ENCODE measurements at places on chromosomes 16 and 17.
A peak's percentile ranks its signal among the peaks of the same experiment; 100 is the strongest.

GRCh38 chr17:65270499-65271253, 133.5 kb downstream of the RGS9 start:
- DNase-seq: no peak

- DNase-seq: no peak
Measured at GRCh38 chr17:58560511-58560910, 46.1 kb upstream of the MTMR4 start.

- DNase-seq: no peak
Measured at GRCh38 chr16:61007694-61008093, 1028.5 kb downstream of the CDH8 start.

GRCh38 chr17:8125154-8125946, 1.4 kb upstream of the HES7 start:
- peak; percentile 72 for DNase-seq

DNA sequence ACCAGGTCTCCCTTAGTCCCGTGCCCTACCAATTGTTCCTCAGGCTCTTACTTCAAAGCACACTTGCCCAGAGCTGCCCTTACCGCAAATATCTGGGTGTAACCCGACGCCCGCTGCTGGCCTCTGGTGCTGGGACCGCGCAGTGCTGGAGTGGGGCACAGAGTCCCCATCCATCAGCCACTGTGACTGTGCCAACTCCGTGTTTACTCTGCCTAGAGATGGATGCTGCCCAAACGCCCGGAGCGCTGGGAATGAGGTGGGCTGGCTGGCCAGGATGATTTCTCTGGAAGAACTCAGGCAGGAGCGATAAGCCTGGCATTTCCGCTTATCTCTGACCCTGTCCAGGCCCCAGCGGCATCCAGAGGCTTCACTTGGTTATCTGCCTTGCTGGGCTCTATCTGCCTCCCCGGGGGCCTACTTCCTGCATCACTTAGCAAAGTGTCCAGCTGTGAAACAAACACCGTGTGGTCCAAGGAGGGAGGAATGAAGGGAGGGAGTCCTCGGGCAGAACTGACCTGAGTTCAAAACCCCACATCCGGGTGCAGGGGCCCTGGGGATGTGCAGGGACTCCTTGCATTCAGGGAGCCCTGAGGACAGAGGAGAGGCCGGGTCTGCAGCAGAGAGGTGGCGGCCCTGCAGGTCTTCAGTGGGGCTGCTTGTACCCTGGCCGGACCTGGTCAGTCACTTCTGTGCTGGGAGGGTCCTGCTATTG, 9.4 kb upstream of the MYLK3 start:
- DNase-seq: no peak

DNA sequence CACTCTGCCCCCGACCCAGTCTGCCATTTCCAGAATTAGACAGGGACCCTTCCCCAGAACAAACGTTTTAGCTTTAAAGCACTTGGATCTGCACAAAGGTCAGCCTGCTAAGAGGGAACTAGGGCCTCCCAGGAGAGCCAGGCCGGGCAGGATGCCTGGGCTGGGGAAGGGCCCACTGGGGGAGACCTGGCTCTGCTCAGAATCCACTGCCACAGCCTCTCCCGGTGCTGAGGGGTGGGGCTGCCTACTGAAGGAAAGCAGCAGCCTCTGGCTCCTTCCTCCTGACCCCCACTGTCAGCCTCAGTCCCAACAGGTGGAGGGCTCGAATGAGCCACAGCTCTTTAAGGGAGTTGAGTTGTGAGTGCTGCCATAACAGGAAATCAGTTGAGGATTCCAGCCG, 1.7 kb downstream of the YBX2 start:
- no peak for DNase-seq

DNA sequence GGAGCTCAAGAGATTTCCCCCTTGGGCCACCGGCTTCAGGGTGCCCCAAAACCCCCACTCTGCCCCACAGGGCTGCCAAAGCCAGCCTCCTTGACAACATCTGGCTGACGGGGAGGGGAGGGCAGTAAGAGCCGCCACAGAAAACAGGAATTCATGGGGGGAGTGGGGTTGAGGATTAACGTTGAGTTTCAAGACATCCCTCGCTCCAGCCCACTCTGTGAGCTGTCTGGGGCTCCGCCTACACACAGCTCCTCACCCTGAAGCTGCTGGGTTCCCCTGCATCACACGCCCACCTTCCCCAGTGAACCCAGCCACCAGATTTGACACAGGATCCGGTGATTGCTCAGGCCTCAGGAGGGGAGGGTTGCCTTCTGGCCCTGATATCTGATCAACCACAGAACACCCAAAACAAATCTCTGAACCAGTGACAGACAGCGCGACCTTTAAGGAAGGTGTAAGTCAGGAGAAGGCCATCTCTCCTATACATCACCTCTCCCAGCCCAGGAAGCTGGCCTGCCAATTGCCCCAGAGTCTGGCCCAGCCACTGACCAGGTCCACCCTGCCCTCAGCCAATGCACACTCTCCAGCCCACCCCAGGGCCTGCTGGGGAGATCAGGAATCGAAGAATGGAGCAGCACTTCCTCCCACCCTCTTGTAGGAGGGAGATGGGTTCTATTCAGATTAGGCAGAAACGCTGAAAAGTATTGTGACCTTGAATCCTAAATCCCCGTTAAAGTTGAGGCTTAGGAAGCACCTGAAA, 132.1 kb downstream of the CLEC16A start:
- no peak for DNase-seq

DNA sequence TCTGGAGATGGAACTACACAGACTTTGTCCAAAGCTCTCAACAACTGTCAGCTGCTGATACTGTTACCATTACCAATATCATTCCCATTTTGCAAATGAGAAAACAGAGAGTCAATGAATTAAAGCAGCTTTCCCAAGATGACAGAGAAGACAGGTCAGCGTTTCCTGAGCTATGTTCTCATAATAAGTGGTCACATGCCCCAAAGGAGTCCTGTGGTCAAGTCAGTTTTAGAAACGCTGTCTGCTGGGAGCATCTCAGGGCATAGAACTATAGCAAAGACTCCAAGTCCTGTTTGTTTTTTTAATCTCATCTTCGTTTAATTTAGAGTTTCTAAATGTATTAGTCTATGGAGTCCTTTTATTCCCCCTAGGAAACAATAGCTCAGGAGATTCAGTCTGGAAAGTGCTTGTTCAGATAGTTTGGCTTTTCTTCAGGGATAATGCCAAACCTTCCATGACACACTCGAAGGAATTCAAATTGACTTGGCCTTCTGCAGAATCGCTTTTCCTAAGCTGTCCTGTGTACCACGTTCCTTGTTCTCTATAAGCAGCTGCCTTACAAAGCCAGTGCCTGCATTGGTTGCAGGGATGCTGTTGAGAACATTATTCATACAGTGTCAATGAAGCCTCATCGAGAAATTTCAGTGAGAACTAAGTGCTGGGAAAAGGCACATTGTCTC, 12.1 kb downstream of the CCDC42 start:
- DNase-seq: peak; percentile 44

DNA sequence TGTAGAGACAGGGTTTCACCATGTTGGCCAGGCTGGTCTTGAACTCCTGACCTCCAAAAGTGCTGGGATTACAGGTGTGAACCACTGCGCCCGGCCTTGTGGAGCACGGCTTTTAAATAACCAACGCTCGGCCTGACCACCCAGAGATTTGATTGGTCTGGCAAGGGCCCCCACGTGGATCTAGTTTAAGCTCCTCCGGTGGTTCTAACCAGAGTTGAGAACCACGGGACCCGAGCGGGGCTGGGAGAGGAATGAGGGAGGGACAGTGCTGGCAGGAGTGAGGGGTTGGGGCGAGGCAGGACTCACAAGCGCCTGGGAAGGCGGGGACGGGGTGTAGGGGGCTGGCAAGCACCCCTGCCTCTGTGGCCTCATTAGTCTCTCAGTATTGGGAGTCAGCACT, 3.0 kb downstream of the NLRC3 start:
- DNase-seq: no peak

DNA sequence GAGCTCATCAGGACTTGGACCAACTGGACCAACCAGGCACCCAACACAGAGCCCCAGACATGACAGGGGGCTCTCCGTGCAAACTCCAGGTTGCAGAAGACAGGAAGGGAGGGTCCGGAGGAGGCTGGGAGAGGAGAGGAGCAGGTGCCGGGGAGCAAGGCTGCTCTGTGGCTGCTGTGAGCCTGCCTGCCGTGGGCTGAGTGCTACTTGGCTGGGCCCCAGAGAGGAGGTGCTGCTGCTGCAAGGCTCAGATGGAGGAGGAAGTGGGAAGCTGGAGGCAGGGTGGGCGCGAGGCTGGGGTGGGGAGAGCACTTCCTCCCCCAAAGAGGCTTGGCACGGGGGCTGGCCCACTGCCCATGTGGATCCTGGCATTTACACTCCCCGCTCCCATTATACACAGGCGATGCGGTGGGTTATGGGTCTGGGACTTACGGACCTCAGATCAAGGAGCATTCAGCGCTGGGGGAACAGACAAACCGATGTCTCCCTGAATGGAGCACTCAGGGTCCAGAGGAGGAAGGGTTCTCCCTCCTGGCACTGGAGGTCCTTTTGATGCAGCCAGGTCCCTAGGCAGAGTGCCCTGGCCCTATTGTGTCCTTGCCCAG, 15.9 kb downstream of the EPOP start:
- DNase-seq: no peak

GRCh38 chr17:2179615-2180295, 123.8 kb downstream of the SMG6 start:
- DNase-seq: peak; percentile 81

DNA sequence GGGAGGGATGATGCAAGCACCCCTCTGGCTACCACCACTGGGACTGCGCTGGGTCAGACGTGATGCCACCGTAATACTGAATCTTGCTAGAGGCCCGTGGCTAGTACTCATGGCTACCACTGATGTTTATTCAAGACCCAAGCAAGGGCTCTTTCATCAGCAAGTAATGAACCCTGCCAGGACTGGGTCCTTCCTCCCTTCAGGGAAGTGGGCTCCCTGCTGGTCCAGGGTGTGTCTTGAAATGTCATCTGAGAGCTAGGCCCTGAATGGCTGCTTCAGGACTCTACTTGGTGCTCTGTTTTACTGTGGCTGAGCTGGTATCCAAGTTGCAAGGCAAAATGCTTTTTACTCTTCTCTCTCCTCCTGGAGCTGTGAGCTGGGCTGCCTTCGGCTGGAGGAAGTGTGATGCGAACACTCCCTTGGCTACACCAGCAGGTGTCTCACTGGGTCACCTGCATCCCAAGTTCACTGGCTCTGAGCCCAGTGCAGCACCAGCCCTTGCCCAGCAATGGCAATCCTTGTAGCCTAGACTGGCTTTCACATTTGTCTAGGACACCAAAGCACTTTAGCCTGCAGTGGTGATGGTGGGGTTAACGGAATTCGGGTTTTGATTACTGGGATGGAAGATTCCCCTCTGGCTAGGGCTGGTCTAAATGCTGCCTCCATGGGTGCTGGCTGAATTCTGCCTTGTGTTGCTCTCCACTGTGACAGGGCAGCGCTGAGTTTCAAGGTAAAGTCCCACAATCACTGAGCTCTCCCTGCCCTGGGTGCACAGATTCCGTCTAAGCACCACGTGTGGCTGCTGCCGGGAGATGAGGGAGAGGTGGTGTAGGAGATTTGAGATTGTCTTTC, 98.6 kb downstream of the USP22 start:
- DNase-seq: no peak

DNA sequence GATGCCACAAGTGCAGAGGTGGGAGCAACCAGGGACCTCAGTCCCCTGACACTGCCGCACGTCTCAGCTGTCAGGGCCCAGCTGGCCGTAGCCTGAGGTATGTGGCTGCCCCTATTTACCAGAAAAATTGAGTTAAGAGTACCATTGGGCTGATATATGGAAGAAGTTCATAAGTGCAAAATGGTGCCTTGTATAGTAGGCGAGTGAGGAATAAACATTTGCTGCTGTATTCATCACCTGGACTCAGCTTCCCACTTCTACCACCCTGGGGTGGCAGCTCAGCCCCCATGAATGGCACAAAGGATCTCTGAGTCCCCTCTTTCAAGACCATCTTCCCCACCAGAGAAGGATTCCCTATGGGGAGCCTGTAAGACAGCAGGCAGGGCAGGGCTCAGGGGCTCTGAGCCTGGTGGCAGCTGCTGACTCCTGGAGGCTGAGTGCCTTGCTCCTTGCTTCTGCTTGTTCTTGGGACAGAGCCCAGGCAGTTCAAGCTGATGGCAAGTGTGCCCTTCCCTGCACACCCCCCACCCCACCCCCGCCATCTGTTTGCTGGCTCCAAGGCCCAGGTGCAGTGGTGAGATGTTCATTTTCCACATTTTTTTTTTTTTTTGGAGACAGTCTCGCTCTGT, 29.0 kb downstream of the TRPV2 start:
- DNase-seq: no peak

- DNase-seq: no peak
Measured at GRCh38 chr17:41212524-41213169, 13.8 kb upstream of the KRTAP9-2 start.

DNA sequence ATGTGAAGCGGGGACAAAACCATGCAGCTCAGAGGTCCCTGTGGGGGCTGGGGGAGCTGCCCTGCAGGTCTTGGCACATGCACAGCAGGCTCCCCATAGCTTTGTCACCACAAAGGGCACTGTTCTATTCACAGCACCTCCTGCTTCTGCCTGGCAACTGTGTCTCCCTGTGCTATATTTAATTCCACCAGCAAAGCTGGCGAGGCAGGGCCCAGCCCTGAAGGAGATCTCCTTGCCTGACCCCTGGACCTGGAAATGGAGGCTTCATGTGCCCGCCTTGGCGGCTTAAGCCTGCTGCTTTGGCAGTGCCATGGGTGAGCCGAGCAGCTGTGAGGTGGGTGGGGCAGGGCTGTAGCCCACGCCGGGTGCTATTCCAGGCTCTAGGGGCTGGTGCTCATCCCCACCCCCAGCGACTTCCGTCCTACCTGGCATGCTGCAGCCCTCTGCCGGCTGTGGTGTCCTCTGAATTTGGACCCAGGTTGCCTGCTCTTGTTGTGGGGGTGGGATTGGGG, 6.8 kb downstream of the LDHD start:
- no peak for DNase-seq

DNA sequence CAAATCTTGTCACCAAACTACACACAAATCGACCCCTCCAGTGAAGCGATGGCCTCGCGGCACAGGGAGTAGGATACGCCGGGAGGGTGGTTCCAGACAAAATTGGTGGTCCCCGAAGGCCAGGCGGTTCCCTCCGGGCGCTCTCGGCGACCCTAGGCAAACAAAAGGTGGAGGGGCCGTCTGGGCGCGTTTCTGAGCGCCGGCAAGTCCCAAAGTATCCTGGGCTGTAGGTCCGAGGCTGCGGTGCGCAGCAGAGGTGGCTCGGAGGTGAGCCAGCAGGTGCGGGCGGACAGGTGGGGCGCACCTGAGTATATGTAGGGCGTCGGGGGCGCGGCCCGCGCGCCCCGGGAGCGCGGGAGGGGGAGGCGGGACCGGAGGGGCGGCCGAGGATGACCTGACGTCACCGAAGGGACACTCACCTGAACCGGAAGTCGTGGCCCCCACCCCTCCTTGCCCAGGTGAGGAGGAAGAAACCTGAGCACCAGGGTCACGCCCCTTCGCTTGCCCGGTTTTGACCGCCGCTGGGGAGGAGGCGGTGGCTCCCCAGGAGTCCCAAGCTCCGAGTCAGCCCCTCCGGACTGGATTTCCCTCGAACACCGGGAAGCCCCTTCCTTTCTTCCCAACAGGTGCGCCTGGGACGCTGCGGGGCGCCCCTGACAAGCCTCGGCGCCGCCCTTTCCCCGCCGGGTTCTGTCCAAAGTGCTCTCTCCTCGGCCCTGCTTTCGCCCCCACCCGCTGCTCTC, at the start of gene CLDN7:
CLDN7 (minus strand) TSS at position 287 of the 743 bp plus-strand sequence. CDS start 435 bp downstream, outside the sequence.
- no peak for DNase-seq

- DNase-seq: no peak
Measured at GRCh38 chr16:49179714-49180330, 101.8 kb downstream of the CBLN1 start.

- DNase-seq: no peak
Measured at GRCh38 chr16:77409311-77409710, 25.5 kb downstream of the ADAMTS18 start.

GRCh38 chr17:68849673-68850610, 105.2 kb downstream of the ABCA8 start:
- peak; percentile 14 for DNase-seq

GRCh38 chr16:11210260-11210659, 45.7 kb downstream of the SOCS1 start:
- DNase-seq: no peak

Measured in GM03348 (cell line).